Activated gamma-delta T cell treated with Interleukin-2 at 50 U/mL for 16 hours (primary cell): ENCODE measurements at places on chromosomes 13 and 19.

GRCh38 chr13:69108486-69108885 lies 999.1 kb upstream of the ATXN8OS start:
- no peak for DNase-seq

GRCh38 chr13:51266642-51267041 lies 44.4 kb downstream of the FAM124A start:
- no peak for DNase-seq

- no peak for DNase-seq
Observed at GRCh38 chr19:31531326-31531725, 182.1 kb upstream of the TSHZ3 start.

DNA sequence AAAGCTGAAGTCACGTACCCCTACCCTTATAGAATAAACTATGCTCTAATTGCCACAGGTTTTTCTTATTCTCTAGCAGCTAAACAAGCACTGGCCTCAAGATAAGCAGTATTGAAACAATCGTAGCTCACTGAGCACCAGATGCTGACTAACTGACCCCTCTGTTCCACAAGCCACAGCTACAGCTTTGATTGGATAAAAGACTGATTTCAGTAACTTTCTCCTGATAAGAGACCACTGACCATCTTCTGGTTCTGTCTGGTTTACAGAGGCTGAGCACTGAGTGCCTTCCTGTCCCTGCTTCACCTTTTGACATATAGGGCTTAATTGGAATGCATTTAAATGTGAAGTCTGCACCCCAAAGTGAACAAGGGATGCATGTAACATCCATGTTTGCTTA lies 8.4 kb upstream of the RAP2A start:
- DNase-seq = no peak

DNA sequence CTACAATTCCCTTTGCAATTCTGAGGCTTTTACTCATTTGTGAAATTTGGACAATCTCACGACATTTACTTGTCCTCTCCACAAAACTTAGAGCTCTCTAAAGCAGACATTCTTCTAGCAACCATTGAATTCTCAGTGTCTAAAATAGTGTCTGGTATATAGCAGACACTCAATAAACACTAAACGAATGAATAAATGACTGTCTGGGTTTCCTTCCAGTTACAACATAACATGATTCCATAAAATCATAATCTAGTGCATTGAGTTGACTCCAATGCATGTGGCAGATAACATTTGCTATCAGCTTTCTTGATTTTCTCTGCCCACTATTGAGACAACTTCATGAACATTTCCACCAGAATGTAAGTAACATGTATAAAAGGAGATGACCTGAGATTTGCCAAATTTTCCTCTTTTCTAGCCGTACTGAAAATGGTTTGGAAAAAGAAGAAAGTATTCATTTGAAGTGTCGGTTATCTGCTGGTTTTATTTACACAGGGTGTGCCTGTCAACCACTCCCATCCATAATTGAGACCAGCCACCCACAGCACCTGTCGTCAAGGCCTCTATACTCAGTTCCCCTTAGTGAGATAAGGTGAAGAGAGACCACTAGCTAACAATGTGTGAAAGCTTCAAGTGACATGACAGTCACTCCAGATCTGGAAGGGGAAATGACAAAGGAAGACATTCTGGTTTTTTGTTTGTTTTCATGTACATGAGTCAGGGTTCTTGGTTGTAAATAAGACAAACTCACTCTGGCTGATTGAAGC lies 4.8 kb upstream of the SERP2 start:
- DNase-seq = no peak
